ENCODE measurements at places on chromosomes 12 and 14.

DNA sequence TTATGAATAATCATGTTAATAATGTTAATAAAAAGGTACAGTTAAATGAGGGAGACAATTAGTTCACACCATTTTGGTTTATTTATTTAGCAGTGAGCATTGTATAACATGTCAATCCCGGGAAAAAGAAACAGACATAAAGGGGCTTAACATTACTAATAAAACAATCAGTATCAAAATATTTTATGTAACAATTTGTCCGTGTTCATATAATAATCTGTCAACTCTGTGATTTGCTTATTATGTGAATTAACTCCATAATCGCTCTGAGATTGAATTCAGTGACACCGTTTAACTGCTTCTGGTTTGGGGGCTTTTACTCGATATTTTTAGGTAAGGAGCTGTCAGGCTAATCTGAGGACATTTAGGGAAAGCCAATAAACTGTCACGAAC lies 95.8 kb upstream of the HMGA2 start:
- DNase-seq = no peak

DNA sequence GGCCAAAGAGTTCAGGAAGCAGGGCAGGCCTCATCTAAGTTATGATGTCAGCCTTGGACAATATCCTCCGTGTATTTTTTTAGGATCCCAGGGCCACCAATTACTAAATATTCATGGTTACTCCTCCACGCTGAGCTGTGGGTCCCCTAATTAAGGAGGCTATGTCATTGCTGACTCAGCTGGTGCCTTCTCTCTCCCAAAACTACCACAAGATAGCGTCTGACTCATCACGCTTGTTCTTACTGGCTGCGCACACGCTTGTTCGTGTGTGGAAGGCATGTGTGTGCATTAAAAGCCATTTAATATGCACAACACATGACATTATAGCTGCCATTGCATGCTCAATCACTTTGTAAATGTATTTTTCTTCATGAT lies 78.3 kb downstream of the GSC start:
- DNase-seq = no peak

DNA sequence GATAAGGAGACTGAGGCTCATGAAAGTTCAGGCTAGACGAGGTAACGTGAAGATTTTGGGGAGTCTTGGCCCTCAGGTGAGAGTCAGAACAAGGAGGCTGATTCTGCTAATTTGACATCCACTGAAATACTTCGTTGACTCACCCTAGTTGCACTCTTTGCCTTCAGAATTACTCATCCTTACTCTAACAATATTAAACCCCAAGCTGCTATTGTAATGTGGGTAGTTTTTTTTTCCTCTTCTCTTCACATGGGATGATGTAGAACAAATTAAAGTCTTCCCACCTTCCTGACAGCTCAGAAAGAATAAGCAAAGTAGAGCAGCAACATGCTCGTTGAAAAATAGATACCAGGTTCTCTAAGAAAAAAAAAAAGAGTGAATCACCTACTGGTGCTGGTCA lies 22.0 kb upstream of the SRRM4 start:
- DNase-seq = no peak

DNA sequence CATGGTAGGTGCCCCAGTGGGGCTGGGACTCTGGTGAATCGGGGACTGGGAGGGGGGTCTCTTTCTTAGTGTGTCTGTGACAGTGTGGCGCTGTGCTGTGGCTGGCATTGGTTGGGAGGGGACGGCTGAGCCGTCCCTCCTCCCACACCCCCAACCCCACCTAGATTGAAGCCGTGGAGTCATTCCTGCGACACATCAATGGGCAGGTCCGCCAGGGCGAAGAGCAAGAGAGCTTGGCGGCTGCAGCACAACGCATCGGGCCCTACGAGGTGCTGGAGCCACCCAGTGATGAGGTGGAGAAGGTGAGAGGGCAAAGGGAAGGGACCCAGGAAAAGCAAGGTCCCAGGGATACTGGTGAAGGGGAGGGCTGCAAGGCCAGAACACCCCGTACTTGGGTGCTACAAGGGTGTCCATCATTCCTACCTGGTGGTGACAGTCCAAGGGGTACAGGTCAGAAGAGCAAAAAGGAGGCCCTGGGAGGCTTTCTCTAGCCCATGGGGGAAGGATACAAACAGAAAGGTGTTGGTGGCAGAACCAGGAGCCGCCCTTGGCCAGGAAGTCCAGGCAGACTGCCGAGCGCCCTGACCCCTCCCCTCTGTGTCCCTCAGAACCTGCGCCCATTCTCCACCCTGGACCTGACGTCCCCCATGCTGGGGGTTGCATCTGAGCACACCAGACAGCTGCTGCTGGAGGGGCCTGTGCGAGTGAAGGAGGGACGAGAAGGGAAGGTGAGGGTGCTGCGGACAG lies 7.4 kb downstream of the PLEKHG6 start:
- DNase-seq = no peak

DNA sequence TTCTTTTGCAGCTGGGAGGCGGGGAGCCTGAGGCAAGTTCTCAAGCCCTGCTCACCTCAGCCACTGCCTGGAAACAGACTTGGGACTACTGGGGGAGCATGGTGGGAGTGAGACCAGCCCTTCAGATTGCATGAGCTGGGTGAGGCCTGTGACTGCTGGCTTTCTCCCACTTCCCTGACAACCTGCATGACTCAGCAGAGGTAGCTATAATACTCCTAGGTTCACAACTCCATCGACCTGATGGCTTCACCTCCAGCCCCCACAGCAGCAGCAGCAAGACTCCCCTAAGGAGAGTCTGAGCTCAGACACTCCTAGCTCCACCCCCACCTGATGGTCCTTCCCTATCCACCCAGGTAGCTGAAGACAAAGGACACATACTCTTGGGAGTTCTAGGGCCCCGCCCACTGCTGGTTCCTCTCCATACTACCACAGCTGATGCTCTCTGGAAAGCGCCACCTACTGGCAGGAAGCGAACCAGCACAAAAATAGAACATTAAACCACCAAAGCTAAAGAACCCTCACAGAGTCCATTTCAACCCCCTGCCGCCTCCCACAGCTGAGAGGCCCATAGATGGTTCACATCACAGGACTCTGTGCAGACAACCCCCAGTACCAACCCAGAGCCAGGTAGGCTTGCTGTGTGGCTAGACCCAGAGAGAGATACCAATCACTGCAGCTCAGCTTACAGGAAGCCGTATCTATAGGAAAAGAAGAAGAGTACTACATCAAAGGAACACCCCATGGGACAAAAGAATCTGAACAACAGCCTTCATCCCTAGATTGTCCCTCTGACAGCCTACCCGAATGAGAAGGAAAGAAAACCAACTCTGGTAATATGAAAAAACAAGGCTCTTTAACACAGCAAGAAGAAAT lies 68.7 kb downstream of the RPAP3 start:
- DNase-seq = no peak

DNA sequence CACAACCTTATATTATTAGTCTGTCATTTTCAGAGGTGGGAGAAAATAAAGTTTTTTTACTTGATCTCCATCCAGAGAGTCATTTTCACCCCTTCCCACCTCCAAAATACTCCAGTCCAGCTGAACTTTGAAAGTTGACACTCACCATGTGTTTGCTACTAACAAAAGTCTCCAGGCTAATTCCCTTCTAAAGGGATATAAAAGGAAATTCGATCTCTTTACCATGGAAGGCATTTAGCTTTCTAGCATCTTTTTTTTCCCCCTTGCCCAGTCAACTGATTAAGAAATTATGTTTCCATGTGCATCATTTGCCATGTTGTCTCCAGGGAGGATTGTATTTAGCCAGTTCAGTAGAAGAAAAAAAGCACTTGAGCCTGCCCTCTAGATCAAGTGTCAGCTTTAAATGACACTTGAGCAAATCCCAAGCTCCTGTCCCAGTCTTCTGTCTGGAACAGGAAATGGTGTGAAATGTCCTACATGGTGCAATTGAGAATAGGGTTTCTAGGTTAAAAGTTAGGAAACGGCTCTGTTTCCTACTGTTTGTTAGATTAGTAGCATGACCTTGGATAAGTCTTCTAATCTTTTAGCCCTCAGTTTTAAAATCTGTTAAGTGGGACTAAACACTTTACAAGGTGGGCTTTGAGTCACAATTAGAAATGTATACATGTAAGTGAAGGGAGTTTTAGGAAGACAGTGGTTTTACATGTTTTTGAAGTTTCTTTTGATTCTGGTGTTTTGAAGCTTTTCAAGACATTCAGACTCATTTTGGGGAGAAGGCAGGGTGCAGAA lies 67.2 kb downstream of the GNS start:
- DNase-seq = no peak

- DNase-seq = no peak
Observed at GRCh38 chr12:133190176-133190575, 8.9 kb downstream of the ZNF268 start.

DNA sequence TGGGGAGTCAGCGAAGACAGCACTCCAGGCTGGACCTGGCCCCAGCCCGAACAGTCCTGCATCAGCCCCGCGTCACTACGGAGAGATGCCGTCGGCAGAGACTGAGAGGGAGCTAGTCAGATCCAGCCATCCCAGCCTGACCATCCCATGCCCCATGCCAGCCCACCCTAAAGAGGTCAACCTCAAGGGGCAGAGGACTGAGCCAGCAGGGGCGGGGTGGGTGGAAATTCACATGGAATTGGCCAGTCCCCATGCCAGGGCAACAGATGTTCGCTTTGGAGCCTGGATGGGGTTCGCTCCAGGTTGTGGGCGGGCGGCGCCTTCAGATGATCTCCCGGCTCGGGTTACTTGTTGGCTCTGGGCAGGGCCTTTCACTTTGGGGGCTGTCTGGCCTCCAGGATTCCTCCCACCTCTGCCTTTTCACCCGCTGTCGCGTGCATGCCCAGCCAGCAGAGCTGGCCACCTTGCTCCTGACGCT lies 154.3 kb downstream of the TSPAN9 start:
- DNase-seq = no peak

DNA sequence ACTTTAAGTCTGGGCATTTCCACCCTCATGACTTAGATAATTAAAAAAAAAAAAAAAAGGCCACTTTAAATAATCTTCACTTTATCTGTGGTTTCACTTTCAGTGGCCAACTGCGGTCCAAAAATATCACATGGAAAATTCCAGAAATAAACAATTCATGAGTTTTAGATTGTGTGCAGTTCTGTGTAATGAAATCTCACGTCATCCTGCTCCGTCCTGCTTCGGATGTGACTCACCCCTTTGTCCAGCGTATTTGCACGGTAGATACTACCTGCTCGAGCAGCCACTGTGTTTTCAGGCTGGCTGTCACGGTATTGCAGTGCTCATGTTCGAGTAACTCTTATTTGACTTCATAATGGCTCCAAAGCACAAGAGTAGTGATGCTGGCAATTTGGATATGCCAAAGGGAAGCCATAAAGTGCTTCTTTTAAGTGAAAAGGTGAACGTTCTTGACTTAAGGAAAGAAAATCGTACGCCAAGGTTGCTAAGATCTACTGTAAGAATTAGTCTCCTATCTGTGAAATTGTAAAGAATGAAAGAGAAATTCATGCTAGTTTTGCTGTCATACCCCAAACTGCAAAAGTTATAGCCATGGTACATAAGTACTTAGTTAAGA lies 2.4 kb downstream of the E2F7 start:
- DNase-seq = peak; percentile 26

DNA sequence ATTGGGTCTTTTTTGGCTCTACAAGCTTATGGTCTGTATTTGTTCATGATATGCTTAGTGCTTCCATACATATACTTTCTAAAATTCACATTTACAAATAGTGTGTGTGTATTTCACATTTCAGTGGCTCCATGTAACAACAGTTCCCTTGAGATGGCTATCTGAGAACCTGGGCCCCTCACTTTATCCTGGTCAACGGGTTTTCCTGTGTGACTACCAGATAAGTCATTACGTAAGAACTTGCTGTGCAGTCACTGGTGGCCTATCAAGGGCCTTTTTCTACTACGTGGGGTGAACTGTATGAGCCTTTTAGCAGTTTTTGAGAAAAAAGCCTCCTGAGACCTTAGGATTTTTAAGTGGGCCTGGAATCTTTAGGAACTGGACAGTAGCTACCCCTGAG lies 454.1 kb downstream of the PCNX1 start:
- no peak for DNase-seq

DNA sequence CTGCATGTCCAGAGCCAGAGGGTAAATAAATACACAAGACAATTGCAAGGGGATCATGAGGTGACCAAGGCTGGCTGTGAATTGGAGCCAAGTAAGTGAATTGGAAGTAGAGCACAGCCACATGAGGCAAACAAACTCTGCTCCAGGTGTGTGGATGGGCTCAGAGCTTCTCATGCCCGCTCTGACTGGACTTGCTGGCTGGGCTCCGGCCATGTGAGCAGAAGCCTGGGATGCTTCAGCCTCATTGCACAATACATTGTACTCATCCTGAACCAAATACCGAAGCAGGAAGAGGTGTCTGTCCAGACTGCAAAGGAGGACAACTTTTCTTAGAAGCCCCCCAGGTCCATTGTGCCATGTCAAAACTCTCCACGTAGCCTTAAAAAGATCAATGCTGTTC lies 193.0 kb downstream of the TTC8 start:
- no peak for DNase-seq

DNA sequence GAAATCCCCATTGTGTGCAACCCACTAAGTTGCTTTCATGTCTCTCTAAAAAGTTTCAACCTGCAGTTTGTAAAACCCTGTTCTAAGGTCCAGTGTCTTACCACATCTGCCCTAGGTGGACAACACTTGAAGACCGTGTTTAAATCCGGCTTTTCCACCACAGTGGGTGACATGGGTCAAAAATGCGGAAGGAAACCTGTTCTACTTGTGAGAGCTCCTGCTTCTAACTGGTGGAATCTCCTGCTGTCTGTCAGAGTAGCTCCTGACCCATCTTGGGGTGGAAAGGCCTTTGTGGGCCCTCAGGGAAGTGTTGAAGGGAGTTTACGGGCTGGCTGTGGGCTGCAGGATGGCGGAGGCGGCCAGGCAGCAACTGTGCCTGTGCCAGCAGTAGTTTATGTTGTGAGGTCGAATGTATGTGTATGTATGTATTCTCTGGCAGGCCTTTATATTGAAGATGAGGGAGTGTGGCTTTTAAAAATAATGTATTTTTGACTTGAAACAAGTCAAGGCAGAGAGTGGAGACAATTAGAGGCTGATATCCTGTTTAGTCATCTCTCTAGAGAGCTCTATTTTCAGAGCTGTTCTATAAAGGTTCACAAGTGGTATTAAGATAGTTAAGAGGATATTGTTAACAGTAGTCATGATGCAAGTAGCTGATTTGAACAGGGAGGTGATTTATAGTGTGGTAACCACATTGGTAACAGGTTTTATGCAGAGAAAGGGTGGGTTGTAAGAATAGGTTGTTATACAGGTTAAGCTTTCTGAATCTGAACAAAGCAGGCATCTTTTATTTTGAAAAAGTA lies 67.0 kb downstream of the PRKCH start:
- DNase-seq = no peak

DNA sequence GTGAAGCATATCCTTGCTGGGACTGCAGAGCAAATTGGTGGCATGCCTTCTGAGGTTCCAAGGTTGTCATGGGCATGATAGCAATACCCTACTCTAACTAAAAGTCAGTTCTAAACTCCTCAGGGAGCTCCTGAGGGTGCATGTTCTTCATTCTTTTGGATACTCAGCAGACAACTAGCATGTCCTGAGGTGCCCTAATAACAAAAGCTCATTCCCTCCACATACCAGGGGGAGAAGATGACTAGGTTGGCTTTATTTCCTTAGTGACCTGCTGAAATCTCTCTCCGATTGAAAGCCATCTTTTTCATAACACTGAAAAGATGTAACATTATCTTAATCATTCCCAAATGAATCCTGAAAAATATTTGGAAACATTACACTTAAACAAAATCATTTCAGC lies 188.7 kb upstream of the IGF1 start:
- no peak for DNase-seq
